ENCODE measurements at places on chromosomes 3 and 15.

DNA sequence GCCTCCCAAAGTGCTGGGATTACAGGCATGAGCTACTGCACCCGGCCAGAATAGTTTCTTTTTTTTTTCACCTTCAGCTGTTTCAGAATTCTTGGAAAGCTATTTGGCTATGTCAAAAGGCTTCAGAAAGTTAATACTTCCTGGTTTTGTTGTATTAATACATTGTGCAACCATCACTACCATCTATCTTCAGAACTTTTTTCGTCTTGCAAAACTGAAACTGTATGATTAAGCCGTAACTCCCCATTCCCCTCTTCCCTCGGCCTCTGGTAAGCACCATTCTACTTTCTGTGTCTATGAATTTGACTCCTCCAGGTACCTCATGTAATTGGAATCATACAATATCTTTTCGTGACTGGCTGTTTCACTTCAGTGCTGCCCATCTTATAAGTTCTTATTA lies 5.2 kb upstream of the NOX5 start:
- no peak for DNase-seq

GRCh38 chr3:104004956-104005355 lies 1361.8 kb upstream of the ALCAM start:
- no peak for DNase-seq

DNA sequence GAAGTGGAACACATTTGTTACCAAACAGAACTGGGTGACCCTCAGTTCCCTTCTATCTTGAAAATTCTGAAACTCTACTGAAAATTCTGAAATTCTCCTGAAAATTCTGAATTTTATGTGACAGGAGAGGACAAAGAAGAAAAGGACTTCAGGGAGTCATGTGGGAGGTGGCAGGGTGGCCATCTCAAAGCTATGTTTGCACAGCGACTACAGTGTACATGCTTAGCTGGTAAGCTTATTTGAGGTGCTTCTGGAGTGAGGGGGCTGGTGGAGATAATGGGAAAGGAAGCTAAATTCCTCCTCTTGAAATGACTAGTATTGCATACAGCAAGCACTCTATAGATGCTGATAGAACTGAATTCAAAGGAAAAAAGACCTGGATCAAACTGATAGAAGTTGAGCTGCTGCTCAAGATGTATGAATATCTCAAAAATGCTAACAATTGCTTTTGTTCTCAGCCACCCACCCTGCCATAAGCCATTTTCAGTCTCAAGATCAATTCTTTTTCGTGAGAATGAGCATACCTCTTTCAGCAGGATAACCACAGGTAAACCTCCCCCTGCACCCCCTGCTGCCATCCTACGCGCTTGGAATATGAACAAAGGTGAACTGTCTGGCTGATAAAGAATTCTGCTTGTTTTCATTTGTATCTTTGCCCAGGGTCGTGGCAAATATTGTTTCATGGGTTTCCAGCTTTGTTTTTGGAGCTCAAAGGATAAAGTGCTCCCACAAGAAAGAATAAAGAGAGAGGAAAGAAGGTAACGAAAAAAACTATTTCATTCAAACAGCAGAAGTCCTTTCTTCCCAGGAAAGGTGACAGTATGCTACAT lies 16.6 kb upstream of the ARHGEF3 start:
- no peak for DNase-seq

- DNase-seq, result no peak
Measured at GRCh38 chr3:176799675-176800074, 397.6 kb downstream of the TBL1XR1 start.

DNA sequence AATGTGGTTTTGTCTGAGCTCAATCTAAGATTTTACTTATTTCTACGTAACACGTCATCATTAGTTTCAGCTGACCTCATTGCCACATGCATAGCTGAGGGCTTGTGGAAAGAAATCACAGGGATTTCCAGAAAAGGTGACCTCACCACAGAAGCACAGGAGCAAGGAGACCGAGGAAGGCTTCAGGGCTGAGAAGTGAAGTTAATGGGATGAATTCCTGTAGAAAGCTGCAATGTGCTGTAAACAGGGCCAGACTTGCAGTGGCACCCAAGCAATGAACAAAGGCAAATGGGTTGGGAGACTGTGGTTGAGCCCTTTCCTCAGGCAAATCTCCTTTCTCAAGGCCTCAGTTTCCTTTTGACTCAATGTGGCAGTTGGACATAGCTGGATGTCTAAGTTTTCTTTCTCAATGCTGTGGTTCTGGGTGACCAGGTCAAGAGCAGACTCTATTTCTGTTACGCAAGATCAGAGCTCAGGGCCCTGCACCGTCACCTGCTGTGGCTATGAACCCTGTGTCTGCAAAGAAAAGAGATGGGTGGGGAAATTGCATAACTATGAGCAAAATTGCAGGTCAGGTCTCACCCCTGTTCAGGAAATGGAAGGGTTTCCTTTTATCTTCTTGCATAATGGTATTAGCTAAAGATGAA lies 252.2 kb upstream of the TBL1XR1 start:
- no peak for DNase-seq

- DNase-seq, result no peak
Measured at GRCh38 chr3:69901802-69902201, 97.7 kb upstream of the SAMMSON start.

- peak; percentile 56 for DNase-seq
Measured at GRCh38 chr15:71397377-71397776, 282.1 kb downstream of the THSD4 start.

- DNase-seq, result no peak
Measured at GRCh38 chr3:141051443-141052200, 475 bp downstream of the SPSB4 start.

GRCh38 chr3:47746264-47746663 lies 35.4 kb downstream of the SMARCC1 start:
- DNase-seq, result no peak

GRCh38 chr15:92707880-92708551 lies 52.4 kb upstream of the FAM174B start:
- DNase-seq, result no peak

- DNase-seq, result no peak
Measured at GRCh38 chr3:23600167-23600871, 205.4 kb upstream of the UBE2E1 start.

- DNase-seq, result no peak
Measured at GRCh38 chr3:36201546-36201945, 178.8 kb upstream of the STAC start.

DNA sequence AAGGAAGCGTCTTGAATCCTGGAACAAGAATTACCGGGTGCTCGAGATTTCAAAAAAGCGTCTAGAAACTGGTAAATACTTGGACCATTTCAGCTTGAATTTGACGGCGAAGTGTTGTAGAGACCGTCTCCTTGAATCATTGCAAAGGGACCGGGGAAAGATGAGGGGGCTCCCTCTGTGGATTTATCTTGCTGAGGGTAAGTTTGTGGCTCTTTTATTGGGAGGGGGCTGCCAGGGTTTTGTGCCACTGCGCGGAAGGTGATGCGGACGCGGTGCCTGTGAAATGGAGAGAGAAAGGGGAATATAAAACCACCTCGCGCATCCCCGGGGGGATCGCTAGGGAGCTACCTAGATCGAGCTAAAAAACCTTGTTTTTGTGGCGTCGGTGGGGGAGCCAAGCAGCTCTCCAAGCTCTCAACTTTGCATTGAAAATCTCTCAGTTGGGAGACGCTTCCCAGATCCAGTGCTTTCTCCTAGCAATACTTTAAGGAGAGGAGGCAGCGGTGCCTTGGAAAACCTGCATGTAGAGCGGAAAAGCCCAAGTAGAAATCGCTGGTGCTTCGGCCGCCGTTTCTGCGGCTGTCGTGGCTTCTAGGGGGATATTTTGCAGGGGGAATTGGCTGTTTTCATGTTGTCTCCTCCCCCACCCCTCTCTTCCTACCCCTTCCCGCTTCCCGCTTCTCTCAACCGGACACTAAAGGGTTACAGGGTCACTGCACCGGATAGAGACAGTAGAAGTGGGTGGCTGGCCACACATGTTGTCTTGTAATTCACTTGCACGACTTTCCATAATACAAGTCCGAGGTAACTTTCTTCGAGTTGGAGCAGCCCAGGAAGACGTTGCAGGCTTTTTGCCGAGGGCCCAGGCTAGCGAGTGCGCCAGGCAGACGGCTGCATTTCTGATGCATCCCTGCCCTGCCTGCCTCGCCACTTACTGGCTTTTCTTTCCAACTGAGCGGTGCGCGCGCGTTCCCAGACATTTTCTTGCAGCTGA lies 187.6 kb downstream of the NLGN1 start:
- DNase-seq, result peak; percentile 8

DNA sequence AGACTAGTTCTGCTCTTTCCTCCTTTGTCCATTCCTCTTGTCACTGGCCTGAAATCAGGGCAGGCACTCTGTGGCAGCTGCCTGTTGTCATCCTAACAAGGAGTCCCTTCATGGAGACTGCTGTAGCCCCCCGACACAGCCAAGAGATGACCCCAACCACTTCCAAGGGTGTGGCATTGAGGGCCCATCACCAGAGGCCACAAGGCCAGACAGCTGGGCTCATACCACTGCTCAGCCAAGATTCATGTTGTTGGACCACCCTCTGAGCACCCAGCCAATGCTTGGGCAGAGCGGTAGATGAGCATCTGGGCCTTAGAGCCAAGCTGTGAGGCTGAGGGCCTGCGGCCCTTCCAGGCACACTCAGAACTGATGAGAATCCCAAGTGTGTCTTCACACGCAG lies 85.4 kb downstream of the EPHB1 start:
- no peak for DNase-seq

GRCh38 chr3:115648559-115648958 lies 25.2 kb downstream of the GAP43 start:
- DNase-seq, result no peak

- no peak for DNase-seq
Measured at GRCh38 chr3:8313560-8314267, 187.9 kb upstream of the LMCD1 start.

DNA sequence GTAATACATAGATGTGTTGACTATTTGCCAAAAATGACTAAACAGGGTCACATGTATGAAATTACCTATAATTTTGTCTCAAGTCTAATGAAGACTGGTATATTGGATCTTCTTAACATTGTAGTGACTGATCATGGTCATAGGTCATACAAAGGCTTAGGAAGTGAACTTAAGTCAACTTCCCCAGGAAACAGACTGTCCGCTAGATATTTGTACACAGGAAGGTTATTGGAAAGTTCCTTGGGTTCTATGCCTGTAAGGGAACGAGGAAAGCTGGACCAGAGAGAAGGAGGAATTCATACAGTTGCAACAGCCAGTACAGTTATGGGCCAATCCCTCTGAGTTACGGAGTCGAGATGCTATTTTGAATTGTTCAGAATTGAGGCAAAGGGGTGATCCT lies 462.0 kb upstream of the THRB start:
- DNase-seq, result no peak

- DNase-seq, result no peak
Measured at GRCh38 chr3:192802957-192803899, 75.9 kb upstream of the FGF12 start.

- DNase-seq, result no peak
Measured at GRCh38 chr3:149781211-149781610, 11.1 kb downstream of the ANKUB1 start.

DNA sequence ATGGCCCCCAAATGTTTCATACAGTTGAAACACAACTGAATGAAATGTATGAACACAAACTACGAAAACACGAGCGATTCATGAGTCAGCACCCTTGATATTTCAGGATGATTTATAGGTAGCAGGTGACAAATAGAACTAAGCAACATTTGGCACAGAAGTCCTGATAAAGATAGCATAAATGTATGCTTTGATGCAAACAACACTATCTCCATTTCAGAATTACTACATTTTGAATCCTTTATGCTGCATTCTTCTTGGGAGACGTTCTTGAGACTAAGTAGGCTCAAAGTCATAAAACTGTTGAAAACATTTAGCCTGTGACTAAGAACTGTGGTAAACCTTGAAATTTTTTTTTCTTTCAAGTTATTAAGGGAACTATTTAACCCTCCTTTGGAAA lies 200.3 kb upstream of the ICE2 start:
- no peak for DNase-seq

DNA sequence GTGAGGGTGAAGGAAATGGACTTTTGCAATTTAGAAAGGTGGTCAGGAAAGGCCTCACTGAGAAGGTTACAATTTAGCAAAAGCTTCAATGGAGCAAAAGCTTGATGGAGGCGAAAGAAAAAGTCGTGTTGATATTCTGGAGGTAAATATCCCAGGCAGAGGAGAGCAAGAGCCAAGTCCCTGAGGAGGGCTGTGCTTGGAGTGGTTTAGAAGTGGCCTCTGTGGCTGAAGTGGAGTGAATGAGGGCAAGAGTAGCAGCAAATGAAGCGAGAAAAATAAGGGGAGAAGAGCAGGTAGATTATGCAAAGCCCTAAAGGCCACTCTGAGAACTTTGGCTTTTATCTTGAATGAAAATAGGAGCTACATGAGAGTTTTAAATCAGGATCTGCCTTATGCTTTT lies 54.1 kb downstream of the GUCA1C start:
- DNase-seq, result no peak

- DNase-seq, result no peak
Measured at GRCh38 chr3:169430707-169431404, 232.7 kb downstream of the MECOM start.

DNA sequence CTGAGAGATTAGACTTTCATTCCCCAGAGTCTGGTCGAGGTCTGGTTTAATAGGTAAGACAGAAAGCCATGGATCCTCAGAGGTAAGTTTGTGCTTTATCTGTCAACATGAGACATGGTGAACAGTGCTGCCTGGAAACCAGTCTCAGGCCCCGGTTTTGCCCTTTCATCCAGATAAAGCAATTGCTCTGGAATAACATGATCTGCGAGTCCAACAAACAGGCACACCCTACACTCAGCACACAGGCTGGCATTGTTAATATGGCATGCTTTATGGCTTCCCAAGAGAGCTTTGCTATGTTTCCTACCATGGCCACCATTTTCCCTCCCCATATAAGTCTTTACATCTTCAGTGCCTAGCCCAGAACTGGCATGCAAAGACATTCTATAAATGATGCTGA lies 30.1 kb upstream of the MNS1 start:
- DNase-seq, result peak; percentile 68

GRCh38 chr15:60781211-60781713 lies 302.3 kb upstream of the ICE2 start:
- DNase-seq, result no peak

GRCh38 chr15:54789376-54789775 lies 407.4 kb downstream of the RSL24D1 start:
- no peak for DNase-seq

GRCh38 chr15:80154336-80154735 lies 1.5 kb downstream of the FAH start:
- no peak for DNase-seq

- DNase-seq, result no peak
Measured at GRCh38 chr3:58794750-58795149, 128.2 kb upstream of the FAM3D start.

DNA sequence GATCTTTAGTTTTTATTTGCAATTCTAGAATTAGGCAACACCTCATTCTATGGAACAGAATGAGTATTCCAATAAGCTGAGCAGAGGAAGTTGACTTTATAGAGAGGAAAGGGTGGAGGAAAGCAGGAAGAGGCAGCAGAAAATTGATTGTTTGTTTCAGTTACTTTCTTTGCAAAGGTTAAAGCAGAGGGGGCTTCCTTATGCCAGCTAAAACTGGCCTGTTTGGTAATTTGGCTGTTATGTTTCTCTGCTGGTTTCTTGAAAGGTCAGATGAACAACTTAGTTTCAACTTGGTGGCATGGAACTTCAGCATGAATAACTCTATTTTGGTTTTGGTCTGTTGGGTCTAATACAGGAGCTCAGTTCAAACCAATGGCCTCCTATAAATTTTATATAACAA lies 190.9 kb upstream of the IL12A start:
- no peak for DNase-seq
